Suppressor macrophage treated with lipopolysaccharide for 4 hours (primary cell): ENCODE measurements at places on chromosomes 1 and 21.

GRCh38 chr1:154712166-154712810, 104.3 kb upstream of the ADAR start:
- DNase-seq: no peak

DNA sequence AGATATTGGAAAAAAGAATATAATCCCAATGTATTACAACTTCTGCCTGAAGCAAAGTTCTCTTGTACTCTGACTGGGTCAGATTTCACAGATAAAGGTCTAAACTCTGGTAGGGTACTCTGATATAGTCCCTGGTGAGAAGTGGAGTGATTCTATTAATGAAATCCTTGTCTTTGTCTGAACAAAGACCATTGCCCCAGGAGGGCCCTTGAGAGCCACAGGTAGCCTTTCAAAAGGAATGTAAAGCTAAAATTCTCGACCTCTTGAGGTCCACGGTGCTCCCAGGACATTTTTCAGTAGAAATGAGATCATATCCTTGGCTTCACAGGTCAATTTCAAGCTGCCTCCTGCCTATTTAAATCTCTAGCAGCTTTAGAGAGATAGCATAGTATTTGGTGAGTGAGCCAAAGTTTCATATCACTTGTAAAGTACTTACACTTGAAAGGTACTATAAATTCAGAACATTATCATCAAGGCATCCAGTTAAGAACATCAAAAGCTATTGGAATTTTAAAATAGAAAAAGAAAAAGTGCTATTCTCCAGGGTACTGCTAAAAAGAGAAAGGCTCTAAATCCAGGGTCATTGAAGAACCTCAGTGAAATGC, 10.1 kb downstream of the TNNI3K start:
- no peak for DNase-seq

DNA sequence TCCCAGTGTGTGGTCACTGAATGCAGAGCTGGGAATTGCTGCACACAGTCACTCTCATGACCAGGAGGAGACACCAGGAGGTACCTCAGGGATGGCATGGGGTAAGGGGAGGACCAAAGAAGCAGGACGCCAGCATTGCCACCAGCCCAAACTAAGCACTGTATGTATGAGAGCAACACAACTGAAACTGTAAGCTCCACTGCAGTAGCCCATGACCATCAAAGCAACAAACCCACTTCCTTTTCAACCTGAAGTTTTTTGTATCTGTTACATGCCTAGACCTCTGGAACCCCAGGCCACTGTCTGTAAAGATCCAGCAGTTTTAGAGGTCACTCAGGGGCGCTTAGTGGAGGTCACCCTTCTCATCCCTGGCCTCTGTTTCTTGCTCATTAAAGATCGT, 164.3 kb downstream of the SETD4 start:
- DNase-seq: no peak

DNA sequence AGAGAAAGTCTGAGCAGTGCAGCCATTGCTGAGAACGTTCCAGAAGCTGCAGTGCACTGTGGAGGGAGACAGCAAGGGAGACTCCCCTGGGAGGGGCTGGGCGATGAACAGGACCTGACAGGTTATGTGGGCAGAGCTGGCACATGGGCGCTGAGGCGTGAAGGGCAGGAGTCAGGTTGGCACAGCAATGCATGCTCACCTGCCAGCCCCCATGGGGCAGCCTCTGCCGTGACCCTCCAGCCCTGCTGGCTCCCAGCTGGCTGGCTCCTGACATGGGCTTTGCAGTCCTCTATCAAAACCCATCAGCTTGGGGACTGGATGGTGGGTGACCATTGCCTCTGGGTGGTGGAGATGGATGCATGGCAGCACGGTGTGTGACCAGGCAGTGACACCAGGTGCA, 300.3 kb downstream of the CAMTA1 start:
- DNase-seq: no peak

- peak; percentile 56 for DNase-seq
Observed at GRCh38 chr1:31715087-31715872, 11.5 kb upstream of the COL16A1 start.

DNA sequence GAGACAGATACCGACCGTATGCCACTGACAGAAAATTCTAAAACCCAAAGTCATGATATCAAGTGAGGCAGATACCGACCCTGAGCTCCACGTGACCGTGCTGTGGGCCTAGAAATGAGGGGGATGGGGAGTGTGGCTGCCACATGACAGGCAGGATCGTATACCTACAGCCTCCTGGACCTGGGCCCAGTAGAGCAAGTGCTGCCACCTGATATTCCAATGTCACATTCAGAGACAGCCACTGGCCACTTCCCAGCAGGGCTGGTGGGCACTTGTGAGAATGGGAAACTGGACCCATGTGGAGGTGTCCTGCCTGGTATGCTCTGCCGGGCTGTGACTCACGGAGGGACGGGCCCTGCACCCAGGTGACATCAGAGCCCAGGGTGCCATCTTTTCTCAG, 44.6 kb upstream of the CLDN14 start:
- DNase-seq: no peak

- no peak for DNase-seq
Observed at GRCh38 chr1:54807756-54808155, 6.6 kb upstream of the TTC22 start.

GRCh38 chr1:1282998-1283397, 2.8 kb downstream of the SCNN1D start:
- DNase-seq: peak; percentile 37

GRCh38 chr1:197394831-197395608, 127.0 kb downstream of the CRB1 start:
- no peak for DNase-seq

DNA sequence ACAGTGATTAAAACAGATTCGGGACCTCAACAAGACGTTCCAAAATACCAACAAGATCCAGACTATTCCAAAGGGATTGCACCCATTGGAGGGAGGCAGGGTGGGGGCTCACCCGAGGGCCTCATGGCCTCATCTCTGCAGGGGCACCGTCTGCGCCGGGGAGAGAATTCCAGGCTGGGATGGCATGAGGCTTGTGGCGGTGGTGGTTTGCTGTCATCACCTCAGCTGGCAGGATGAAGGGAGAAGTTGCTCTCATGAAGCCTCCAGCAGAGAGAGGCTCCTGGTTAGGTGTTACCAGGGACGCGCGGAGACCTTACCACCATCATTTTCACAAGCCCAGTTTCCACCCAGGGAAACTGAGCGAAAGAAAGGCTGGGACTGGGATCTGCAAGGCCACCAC, 6.7 kb upstream of the PDPN start:
- no peak for DNase-seq

DNA sequence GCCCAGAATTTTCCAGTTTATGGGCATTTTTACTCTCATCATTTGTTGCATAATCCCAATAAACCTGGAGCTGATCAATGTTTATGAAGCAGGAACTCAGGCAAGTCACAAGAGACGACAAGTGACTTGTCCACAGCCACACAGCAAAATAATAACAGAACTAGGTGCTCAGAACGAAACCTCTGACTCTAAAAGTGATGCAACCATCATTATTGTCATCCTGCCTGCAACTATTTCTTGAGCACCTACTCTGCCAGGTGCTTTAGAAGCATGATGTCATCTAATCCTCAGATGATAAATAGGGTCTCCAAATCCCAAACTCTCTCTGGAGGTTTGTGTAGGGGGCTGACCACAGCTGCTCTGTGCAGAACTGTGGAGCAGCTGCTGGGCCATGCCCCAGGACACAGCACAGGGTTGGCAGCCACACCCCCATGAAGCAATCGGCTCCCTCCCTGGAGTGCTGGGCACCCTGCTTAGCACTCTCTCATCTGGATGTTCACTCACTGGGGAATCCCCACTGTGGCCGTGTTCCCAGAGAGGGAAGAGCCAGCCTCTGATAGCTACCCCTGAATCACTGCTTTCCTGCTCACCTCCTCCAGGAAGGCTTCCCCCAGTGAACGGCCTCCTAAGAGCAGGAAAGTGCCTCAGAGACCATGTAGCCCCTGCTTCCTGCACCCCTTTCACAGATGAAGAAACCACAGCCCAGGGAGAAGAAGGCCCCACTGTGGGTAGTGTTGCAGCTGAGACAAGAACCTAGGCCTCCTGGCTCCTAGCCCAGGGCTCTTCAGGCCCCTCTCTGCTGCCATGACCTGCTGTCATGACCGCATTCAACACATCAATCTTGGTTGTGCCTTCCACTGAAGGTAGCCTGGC, 2.1 kb downstream of the TTC22 start:
- peak; percentile 73 for DNase-seq

- no peak for DNase-seq
Observed at GRCh38 chr1:29358183-29358582, 121.9 kb downstream of the PTPRU start.

DNA sequence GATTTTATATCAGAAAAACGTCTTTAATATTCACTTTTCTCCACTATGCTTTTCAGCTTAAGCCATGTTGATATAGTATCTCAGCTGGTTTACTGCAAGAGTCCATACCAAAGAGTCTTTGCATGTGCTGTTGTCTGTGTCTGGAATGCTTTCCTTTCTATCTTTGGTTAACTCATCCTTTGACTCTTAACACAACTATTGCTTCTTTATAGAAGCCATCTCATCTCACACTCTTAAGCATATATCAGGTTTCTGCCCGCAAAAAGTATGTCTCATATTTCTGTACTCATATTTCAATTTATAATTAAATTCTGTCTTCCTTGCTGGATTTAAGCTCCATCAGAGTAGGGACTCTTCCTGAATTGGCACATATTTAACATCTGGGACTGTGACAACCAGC, 220.9 kb upstream of the KCNK2 start:
- no peak for DNase-seq

GRCh38 chr1:246058466-246058865, 448.6 kb downstream of the SMYD3 start:
- DNase-seq: no peak

- no peak for DNase-seq
Observed at GRCh38 chr1:60573121-60573520, 499.6 kb upstream of the C1orf87 start.

GRCh38 chr1:167460836-167461235, 57.5 kb downstream of the CD247 start:
- DNase-seq: no peak

GRCh38 chr1:172616636-172617035, 42.3 kb upstream of the FASLG start:
- no peak for DNase-seq

GRCh38 chr1:21232044-21232443, 55.3 kb upstream of the EIF4G3 start:
- DNase-seq: peak; percentile 64

GRCh38 chr1:11316701-11317100, 43.7 kb downstream of the UBIAD1 start:
- no peak for DNase-seq

GRCh38 chr1:182754087-182754486, 35.5 kb upstream of the NPL start:
- no peak for DNase-seq

GRCh38 chr1:78745111-78745510, 95.5 kb downstream of the IFI44 start:
- DNase-seq: no peak

DNA sequence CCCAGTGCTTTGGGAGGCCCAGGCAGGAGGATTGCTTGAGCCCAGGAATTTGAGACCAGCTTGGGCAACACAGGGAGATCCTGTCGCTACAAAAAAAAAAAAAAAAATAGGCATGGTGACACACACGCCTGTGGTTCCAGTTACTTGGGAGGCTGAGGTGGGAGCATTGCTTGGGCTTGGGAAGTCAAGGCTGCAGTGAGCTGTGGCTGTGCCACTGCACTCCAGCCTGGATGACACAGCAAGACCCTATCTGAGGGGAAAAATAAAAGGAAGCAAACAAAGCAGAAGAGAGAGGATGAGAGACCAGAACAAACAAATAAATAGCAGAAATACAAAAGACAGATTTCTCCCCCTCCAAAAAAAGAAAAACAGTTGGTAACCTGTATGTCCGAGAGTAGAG, 34.0 kb downstream of the MTF2 start:
- DNase-seq: no peak

DNA sequence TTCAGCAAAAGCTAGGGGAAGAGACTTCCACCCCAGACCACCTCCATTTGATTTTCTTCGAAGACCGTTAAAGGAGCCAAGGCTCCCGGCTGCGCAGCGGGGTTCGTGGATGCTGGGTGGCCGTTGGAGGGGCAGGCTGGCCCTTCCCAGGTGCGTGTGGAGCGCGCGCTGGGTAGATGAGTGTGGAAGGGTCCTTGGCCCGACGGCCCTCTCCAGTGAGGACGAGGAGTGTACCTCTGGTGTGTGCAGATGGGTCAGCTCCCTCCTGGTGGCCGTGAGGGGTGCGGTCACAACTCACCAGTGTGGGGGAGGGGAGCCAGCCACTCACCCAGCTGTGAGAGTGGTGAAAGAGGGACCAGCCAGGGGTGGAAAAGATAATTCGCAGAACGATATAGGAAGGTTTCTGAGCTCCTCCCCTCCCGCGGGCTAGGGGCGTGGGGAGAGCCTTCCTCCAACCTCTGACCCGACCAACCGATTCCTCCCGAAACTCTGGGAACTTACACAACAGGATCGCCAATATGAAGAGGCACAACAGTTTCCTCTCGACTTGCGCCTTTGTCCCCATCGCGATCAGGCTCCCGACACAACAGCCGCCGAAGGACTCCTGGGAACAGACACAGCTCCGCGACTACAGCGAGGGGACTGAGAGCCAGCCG, at the start of gene F11R:
Gene F11R, minus strand, starts transcription at position 644 of the 656 bp plus-strand sequence. Its CDS starts 79 bp downstream, at position 565.
- DNase-seq: peak; percentile 58

DNA sequence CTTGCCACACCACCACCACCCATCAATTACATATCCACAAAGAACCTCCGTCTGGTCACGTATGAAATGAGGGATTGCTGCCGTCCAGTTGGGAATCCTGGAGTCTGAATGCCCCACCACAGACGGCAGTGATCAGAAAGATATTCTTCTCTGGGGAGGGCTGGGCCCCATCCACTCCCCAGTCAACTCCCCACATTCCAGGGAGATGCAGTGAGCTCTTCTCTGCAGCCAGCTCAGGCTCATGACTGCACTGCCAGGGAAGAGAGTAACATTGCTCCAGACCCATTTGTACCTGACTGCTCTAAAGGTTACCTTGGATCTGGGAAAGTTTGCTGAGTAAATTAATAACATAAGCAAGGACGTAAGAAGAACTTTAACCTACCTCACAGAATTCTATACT, 18.3 kb downstream of the DEGS1 start:
- DNase-seq: no peak

GRCh38 chr1:242800521-242800920, 276.0 kb upstream of the PLD5 start:
- DNase-seq: no peak

DNA sequence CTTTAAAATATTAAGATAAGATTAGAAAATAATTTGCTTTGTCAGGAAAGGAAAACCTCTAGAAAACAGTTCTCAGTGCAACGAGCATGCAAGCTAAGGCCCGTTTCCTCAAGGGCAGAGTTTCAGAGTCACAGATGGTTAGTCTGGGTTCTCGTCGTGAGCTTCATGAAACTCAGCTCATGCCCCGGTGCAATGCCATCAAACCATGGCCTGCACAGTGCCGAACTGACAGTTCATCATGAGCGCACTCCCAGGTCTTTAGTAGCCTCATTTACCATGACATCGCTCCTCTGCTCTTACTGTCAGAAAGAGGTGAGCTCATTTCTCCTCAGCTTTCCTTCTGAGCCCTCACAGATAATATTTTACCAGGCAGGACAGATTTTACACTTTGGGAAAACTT, 319.2 kb downstream of the NTNG1 start:
- no peak for DNase-seq
